Activated CD4-positive, alpha-beta T cell treated with anti-CD3 and anti-CD28 coated beads, Interleukin-2, Interleukin-4, amounts not matched to agents 100 ng/mL and 50 ng/mL, durations not matched to agents 16 hours and 8 hours (primary cell): ENCODE measurements at places on chromosomes 13 and 19.

DNA sequence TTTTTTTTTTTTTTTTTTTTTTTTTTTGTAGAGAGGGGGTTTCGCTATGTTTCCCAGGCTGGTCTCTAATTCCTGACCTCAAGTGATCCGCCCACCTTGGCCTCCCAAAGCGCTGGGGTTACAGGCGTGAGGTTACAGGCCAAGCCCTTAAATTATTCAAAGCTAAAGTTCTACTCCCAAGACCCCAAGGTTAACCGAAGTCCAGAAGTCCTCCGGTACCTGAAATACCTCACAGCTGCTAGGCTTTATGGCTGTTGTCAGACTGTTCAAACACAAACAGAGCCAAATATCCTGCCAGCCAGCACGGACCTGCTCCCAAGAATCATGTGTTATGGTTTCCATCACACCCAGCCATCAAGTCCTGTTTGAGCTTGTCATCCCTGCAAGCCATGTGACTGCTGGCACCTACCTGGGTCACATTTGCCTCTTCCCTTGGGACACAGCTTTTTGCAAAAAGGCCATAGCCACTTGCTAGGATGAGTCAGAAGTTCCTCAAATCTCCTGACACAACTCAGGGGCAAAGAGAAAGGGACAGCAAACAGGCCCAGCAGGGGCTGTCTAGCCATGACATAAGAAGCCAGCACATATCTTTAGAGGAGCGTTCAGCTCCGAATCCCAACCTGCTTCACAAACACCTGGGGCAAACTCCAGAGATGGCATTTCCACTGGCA lies 129.9 kb downstream of the FOXO1 start:
- no peak for DNase-seq

DNA sequence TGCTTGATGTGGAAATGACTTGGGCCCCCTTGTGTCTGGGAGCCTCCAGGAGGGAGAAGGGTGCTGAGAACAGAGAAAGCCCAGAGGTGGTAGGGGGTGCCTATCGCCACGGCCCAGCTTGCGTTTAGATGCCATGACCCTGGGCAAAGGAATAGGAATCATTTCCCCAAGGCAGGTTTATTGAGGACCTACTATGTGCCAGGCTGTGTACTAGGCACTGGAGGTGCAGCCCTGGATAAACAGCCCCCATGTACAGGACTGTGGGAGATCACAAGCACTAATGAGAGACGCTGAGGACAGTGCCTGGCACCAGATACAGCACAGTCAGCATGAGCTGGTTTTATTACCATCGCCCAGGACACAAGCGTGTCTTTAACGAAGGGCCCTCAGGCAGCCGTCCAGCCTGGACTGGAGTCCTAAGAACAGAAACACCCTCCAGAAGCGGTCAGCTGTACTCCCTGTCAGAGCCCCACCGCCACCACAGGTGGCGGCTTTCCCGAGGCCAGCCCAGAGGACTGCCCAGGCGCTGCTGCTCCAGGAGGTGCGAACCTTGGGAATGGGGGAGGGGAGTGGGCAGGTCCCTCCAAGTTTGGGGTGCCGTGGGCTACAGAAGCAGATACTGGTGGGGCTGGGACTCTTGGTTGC lies 4.6 kb downstream of the TMEM147 start:
- no peak for DNase-seq

- no peak for DNase-seq
Measured at GRCh38 chr19:33424181-33424580, 50.7 kb downstream of the CEBPG start.

- peak; percentile 82 for DNase-seq
Measured at GRCh38 chr19:16587833-16588823, 15.9 kb upstream of the SLC35E1 start.

DNA sequence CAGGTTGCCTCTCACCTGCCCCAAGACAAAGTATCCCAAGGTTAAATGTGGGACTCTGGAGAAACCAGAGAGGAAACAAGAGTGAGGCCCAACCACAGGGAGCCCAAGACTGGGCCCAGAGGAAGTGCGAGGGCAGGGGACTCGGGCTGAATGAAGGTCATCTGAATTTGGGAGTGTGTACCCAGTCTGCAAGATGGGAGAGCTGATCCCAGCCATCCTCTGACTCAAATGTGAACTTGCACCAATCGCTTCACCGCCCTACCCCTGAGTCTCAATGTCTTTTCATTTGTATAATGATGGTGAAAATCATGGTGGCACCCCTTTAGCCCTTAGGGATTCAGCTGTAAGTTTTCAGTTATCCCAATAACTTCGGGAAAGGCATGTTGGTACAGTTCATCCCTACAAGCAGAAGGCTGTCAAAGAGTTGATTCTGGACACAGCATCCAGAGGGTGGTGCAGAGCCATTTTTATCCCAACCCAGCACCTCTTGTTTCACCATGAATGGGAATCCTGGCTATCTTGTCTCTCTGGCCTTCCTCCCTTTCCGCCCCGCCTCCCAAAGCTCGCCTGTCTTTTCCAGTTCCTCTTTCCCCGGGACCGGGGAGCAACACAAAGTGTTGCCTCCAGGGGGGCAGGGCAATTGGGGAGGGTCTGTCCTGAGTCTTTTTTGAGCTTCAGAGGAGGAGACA lies 123.4 kb downstream of the NUFIP1 start:
- DNase-seq, result no peak

DNA sequence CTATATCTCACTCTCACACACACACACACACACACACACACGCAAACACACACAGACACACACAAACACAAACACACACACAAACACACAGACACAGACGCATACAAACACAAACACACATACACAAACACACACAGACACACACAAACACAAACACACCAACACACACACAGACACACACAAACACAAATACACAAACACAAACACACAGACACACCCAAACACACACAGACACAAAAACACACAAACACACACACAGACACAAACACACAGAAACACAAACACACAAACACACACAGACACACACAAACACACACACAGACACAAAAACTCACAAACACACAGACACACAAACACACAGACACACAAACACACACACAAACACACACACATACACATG lies 329.0 kb downstream of the ZNF536 start:
- DNase-seq, result no peak

GRCh38 chr19:11555246-11555645 lies 3.8 kb downstream of the ELOF1 start:
- DNase-seq, result no peak

GRCh38 chr19:50475101-50475568 lies 1.2 kb upstream of the EMC10 start:
- DNase-seq, result no peak

DNA sequence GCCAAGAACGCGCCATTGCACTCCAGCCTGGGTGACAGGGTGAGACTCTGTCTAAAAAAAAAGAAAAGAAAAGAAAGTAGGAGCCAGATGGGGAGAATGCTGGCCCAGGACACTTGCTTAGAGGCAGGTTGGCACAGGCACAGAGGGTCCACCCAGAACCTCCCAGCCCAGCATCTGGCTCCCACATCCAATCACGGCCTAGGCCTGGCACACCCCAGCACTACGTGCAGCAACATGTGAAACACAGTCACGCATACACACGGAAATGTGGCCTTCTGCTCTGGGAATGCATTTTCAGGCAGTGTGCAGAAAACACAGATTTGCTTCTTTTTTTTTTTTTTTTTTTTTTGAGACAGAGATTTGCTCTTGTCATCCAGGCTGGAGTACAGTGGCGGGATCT lies 20.9 kb upstream of the FOSB start:
- no peak for DNase-seq

GRCh38 chr13:39406688-39407087 lies 196.3 kb downstream of the LHFPL6 start:
- peak; percentile 7 for DNase-seq

DNA sequence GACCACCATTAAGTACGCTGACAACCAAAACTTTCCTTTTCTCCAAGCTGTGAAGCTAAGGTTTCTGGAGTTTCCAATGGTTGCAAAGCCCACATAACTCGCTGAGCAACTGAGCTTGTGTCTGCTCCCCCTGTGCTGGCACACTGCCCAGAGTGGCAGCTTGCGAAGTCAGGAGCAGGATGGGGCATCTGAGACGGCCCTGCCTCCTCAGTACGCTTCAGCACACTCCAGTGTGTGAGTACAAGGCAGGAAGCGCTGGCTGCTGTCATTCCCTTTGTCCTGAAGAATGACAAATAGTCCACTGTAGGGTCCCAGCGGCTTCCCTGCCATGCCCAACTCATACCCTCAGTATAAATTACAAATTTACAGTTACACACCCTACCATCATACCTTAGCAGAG lies 51.5 kb downstream of the SKA3 start:
- no peak for DNase-seq

GRCh38 chr19:5360003-5360780 lies 19.6 kb upstream of the PTPRS start:
- no peak for DNase-seq

GRCh38 chr13:110421696-110422385 lies 114.8 kb downstream of the COL4A2 start:
- DNase-seq, result peak; percentile 30

DNA sequence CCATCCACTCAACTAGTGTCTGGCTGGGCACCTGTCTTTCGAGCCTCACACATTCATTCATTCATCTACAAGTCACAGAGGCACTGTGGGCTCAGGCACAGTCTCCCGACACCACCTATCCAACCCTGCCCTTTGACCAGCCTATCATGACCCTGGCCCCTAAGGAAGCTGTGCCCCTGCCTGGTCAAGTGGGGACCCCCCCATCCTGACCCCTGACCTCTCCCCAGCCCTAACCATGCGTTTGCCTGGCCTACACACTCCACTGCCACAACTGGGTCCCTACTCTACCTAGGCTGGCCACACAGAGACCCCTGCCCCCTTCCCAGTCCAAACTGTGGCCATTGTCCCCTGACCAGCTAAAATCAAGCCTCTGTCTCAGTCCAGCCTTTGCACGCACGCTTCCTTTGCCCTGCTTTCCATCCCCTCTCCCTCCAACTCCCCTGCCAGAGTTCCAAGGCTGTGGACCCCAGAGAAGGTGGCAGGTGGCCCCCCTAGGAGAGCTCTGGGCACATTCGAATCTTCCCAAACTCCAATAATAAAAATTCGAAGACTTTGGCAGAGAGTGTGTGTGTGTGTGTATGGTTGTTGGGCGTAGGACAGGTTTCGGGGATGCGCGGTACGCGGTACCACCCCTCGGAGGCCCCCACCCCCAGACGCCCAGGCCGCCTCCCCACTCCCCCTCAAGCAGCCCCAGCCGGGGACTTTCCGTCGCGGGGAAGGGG lies 404 bp upstream of the IL27RA start:
- no peak for DNase-seq

DNA sequence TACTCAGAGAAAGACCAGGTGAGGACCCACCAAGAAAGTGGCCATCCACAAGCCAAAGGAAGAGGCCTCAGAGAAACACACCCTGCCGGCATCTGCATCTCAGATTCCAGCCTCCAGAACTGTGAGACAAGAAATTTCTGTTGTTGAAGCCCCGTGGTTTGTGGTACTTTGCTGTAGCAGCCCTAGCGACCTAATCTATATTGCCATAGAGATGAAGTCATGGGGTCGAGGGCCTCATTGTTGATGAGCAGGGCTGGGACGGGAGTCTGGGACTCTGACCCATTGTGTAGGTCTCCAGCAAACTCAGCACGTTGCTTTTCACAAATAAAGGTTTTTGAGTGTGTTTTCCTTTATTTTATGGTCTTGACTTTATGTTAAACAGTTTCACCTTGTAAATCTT lies 174.9 kb downstream of the TNFSF13B start:
- no peak for DNase-seq

GRCh38 chr13:51681037-51681678 lies 96.9 kb downstream of the WDFY2 start:
- DNase-seq, result peak; percentile 43

GRCh38 chr13:111286162-111286561 lies 34.3 kb upstream of the TEX29 start:
- DNase-seq, result no peak

DNA sequence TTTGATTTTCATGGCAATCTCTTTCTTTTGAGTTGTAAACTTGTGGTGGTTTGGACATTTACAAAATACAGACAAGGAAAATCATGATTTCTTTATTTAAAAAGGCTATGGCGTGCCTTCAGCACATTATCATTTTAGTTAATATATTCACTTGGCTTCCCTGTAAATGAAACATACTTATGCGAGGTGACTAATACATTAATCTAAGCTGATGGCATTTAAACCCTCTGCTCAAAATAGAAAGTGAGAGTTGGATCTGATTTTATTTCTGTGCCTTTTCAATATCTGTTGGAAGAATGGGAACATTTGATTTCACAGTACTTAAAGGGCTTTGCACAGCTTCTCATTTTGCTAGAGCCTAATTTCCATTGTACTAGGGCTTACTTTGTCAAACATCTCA lies 289.8 kb downstream of the MTUS2 start:
- no peak for DNase-seq

DNA sequence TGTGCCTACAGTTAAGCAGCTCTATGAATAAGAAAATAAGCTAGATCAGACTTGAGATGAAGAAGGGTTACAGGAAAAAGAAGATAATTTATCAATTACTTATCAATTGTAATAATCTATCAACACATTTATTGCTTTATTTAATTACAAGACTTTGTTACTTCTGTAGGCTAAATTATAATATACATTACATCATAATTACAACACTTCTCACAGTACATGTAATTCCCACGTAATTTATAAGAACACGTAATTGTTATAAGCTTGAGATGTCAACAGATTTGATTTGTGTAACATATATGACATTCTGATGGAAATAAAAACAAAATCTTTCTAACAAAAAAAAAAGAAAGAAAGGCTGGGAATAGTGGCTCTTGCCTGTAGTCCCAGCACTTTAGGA lies 36.8 kb downstream of the NEK5 start:
- no peak for DNase-seq

DNA sequence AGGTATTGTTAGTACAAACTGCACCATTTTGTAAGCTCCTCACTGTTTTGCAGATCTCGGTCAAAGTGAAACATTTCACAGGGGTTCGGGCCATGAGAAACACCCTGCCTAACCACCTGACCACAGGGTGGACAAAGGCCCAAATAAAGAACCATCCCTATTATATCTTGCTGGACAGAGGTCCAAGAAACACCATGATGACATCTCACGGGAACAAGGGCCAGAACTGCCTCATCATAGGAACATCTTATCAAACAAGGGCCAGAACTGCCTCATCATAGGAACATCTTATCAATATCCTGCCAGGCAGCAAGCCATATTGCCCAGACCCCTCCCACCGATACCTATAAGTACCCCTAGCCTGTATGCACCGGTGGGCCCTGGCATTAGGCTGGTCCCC lies 99.7 kb downstream of the PCDH9 start:
- no peak for DNase-seq

GRCh38 chr19:29860492-29860891 lies 48.7 kb downstream of the CCNE1 start:
- no peak for DNase-seq

GRCh38 chr13:113305208-113305607 lies 8.2 kb downstream of the LAMP1 start:
- no peak for DNase-seq

GRCh38 chr13:85525411-85525810 lies 273.8 kb downstream of the SLITRK6 start:
- DNase-seq, result no peak
